ENCODE measurements at places on chromosomes 7 and 10.

DNA sequence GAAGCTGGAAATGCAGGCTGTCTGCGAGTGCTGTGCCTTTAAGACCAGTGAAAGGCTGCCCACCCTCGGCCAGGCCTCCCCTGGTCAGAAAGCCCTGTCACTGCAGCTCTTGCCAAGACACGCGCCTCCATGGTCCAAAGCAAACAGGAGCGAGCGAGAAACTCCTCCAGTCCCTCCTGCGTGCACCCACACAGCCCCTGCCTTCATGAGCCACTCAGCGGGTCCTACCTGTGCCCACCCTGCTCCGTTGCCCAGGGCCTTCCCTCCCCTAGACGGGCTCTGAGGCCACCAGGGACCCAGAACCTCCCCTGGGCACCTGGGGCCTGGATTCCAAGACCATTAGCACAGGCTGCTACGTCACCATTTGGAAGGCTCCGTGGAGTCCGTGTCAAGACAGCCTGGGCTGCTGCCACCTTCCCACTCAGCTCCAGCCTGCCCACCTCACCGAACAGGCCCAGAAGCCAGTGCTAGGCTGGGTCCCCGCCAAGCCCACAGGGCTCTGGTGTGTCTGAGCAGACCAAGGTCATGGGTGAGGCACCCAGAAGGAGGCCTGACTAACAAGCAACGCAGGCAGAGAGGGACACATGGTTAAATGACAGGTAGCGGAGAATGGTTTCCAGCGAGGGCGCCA, 144.5 kb downstream of the NEURL1 start:
- DNase-seq, result peak; percentile 92

- DNase-seq, result no peak
Observed at GRCh38 chr7:27704422-27705199, 35.4 kb upstream of the TAX1BP1 start.

GRCh38 chr10:130740166-130740565, 571.4 kb downstream of the TCERG1L start:
- DNase-seq, result no peak

- DNase-seq, result no peak
Observed at GRCh38 chr7:75658802-75659201, 79.9 kb downstream of the HIP1 start.

DNA sequence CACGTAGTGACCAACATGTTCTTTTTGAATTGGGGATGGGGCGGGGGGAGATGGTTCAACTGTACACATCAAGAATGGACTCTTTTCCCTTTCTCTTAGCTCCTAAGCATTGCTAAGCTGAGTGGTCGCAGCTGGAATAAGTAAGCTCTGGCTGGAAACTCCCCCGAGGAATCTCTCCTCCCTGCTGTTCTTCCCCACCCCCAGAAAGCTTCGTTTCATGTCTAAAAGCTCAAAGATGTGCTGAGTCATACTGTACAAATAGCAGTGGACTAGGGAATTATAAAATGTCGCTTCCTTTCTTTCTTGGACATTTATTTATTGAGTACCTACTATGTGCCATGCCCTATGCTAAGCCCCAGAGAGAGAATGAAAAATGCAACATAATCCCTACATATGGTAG, 191.1 kb upstream of the ADO start:
- no peak for DNase-seq

DNA sequence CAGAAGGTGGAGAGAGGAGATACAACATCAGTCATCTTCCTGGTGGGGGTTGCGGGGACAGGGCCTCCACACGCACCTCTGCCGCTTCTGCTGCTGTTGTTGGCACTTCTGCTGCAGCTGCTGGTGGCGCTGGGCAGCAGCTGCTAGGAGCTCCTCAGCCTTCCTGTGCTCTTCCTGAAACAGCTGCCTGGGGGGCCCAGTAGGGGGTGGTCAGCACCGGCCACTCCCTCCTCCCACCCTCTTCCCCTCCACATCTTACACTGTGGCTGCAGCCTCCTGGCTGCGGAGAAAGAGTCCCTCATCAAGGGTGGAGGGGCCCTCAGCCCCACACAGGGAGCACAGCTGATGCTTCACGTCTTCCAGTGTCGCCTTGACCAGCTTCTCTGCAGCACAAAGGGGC, 9.9 kb downstream of the SYCE1 start:
- no peak for DNase-seq

GRCh38 chr7:150586785-150587152, 19.6 kb downstream of the GIMAP4 start:
- DNase-seq, result no peak

- DNase-seq, result peak; percentile 57
Observed at GRCh38 chr7:128459394-128459878, 3.8 kb downstream of the HILPDA start.

GRCh38 chr7:2014391-2015241, 218.1 kb downstream of the MAD1L1 start:
- DNase-seq, result no peak

- DNase-seq, result no peak
Observed at GRCh38 chr10:90293616-90294015, 564.2 kb downstream of the HTR7 start.

GRCh38 chr7:117803476-117803875, 69.8 kb downstream of the CTTNBP2 start:
- DNase-seq, result no peak
